Fibroblast of the conjunctiva (primary cell): ENCODE measurements at places on chromosomes 3 and 15.
A peak's percentile ranks its signal among the peaks of the same experiment; 100 is the strongest.

- no peak for DNase-seq
Observed at GRCh38 chr15:54836052-54836795, 360.5 kb downstream of the RSL24D1 start.

DNA sequence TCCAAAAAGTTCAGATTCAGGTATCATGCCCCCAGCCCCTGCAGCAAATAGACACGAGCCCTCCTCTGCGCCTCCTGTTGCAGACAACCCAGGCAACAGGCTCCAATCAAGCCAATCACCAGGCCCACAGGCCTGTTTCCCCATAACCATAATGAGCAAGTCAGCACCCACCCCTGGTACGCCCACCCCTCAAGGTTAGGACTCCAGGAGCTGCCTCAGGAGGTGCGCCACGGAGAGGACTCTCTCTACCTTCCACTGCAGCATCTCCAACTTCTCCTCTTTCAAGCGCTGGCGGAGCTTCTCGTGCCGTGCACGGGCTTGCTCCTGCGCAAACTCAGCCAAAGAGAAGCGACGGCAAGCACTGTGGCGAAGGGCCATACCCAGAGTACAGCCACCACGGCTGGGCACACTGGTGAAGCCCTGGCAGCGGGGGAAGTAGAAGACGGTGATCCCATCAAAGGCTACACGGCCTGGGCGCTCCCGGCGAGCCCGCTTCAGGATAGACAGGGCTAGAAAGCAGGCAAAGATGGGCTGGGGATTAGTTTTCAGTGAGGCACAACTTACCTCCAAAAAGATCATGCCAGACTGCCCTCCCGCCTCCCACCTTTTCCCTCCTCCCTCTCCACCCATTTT lies 8.5 kb downstream of the CSRNP1 start:
- no peak for DNase-seq

GRCh38 chr3:170500995-170501394 lies 82.3 kb downstream of the CLDN11 start:
- DNase-seq = no peak

DNA sequence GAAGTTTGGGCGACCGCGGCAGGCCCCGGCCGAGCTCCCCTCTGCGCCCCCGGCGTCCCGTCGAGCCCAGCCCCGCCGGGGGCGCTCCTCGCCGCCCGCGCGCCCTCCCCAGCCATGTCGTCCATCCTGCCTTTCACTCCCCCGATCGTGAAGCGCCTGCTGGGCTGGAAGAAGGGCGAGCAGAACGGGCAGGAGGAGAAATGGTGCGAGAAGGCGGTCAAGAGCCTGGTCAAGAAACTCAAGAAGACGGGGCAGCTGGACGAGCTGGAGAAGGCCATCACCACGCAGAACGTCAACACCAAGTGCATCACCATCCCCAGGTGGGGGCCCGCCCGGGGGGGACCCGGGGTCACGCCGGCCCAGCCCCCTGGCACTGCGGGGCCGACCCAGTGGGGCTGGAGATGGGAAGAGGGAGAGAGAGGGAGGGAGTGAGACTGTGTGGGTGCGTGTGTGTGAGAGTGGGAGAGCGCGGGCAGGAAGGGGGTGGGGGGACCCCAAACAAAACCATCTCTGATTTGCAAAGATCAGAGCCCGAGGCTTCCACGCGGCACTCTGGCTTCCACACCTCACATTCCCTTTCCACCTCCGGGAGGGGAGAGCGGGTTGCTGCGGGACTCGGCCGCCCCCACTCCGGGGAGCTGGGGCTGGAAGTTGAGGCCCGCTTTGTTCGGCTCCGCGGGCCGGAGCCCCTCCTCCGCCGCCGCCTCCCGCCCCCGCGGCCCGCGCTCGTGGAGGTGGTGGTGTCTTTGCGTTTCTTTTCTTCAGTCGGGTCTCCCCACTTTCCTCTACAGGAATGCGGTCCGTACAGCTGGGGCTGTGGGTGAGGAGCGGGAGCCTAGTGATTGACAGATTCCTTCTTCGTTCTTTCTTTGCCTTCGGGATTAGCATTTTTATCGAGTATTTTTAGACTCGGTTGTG lies 898 bp downstream of the SMAD3 start:
- no peak for DNase-seq

- no peak for DNase-seq
Observed at GRCh38 chr3:64098670-64099069, 75.4 kb upstream of the PSMD6 start.

- DNase-seq = no peak
Observed at GRCh38 chr15:92112711-92113110, 259.2 kb downstream of the SLCO3A1 start.

GRCh38 chr3:8972639-8973038 lies 9.4 kb upstream of the RAD18 start:
- DNase-seq = peak; percentile 24

- DNase-seq = no peak
Observed at GRCh38 chr3:31861826-31862225, 119.2 kb downstream of the OSBPL10 start.

DNA sequence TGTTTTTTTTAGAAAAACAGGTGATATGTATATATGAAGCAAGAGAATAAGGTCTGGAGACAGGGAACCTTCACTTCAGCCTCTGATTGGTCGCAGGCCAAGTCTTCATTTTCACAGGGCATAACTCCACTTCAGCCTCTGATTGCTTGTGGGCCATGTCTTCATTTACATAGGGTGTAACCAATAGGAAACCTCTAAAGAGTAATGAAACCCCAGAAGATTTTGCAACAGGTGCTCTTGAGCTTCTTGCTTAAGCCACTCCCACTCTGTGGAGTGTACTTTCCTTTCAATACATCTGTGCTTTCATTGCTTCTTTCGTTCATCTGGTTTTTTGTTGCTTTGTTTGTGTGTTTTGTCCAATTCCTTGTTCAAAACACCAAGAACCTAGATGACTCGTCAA lies 22.6 kb upstream of the SCG3 start:
- no peak for DNase-seq

- no peak for DNase-seq
Observed at GRCh38 chr15:53458736-53459135, 300.7 kb downstream of the WDR72 start.

DNA sequence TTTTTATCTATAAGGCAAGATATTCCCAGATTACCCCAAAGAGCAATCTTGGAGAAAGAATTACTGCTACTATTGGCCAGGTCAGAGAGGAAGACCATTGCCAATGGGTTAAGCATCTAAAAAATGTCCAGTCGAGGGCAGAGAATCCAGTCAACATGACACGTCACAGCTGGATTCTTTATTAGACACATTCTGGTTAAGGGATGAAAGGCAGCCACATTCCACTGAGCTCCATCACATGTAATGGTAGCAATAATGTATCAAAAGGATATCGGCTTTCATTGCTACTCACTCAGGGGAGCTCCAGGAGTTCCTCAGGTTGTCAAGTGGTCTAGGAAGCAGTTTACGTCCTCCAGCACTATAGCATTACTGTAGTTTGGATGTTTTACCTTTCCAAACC lies 421.1 kb downstream of the PLOD2 start:
- no peak for DNase-seq

DNA sequence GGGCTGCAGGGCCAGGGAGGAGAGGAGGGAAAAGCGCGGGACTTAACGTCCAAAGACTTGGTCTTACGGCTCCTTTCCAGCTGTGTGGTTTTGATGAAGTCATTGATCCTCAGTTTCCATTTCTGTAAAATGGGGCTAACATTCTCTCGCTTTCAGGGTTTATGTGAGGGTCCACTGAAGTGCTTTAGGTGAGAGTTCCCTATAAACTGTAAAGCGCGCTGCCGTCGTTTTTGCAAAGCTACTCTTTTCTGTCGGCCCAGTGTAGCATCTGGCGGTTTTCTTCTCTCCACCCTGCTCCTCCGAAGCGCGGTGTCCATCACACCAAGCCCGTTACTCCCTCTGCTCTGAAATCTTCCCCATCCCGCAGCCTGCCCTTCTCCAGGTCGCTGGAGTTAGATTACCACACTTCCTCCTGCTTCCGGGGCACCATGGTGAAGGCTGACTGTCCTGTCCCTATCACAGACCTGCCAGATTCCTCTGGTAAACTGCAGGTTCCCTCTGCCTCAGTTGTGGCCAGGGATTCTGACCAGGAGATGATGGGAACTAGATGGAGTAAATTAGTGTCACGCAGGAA lies 702 bp upstream of the DNAJC17 start:
- DNase-seq = peak; percentile 13

GRCh38 chr15:35399901-35400300 lies 146.1 kb downstream of the DPH6 start:
- DNase-seq = peak; percentile 2

GRCh38 chr3:155960060-155960459 lies 89.6 kb downstream of the GMPS start:
- peak; percentile 72 for DNase-seq

GRCh38 chr15:70087708-70088352 lies 9.9 kb downstream of the TLE3 start:
- DNase-seq = no peak

GRCh38 chr15:101118615-101119014 lies 133.2 kb downstream of the CHSY1 start:
- no peak for DNase-seq

- DNase-seq = no peak
Observed at GRCh38 chr15:31080591-31081014, 20.9 kb downstream of the TRPM1 start.

DNA sequence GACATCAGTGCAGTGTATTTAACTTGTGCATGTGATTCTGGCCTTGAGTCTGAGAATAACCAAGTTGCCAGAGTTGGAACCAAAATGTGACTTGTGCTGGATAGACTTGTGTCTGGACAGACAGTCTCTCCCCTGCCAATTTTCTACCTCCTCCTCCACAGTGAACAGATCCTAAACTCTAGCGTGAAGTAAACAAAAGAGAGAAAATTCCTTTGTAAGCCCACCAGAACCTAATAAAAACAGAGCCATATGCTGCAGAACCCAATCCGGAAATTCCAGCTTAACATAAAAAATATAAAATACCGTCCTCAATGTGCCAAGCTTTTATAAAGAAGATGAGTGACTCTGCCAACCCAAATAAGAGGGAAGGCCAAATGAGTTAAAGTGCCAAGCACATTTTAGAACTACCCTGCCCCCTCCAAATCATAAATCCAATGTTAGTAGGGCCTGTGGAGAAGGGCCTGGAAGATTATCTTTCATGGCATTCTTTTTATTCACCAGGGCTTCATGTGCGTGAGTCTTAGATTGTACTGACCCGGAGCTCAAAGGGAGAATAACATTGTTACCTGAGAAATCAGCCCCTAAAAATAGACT lies 344.6 kb upstream of the PROK2 start:
- DNase-seq = peak; percentile 63

DNA sequence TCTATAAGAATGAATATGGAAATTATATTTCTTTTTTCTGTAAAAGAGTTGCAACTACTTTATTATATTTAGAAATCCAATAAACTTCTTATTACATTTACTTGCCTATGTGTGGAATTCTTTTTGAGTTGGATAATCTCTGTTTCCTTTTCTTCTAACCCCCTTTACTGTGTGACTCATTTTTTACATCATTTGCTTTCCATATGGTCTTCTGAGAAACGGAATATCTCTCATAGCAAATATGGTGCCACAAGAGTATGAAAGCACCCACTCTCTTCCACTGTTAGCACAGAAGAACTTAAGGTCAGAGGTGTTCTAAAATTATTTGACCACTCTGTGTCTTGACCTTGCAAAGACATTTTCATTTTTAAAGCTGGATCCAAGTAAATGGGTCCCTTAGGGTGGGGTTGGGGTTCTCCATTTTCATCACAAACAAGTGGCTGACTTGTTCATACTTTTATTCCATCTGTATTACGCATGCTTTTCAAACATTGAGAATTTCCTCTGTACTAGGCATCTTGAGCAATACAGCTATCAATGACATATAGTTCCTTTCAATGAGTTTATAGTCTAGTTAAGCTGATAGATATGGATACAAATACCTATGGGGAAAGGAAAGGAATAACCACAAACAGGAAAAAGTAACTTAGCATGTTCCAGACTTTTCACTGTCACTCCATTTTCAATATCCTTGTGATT lies 281.1 kb upstream of the TPRG1 start:
- DNase-seq = peak; percentile 75

DNA sequence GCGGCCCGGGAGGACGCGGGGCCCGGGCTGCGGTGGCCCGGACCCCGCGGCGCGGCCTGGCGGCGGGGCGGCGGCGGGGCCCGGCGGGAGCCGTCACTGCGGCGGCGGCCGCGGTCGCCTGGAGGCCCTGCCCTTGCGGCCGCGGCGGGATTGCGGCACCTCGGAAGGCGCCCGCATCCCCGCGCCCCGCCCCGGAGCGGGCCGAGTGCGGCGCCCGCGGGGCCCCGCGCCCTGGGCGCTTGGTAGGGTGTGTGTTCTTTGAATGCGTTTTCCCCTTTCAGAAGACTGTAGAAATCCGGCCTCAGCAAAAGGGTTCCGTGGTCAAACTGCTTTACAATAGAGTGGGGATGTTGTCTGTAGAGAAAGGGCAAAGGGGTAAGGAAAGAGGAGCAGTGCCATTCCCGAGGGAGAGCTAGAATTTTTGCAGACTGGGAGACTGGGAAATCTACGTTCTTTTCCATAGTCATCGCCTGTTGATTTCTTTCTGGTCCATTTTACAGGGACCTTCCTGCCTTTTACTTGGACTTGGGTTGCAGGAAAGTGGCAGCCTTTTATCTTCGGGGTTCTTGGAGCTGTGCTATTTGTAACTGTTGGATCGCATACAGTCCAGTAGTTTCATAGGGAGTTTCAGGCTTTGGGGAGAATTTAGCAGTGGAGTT lies 630 bp downstream of the SNRK start:
- DNase-seq = no peak
